Progenitor cell of endocrine pancreas (in vitro differentiated cells): ENCODE measurements at places on chromosomes 16 and 17.

GRCh38 chr16:73231944-73232554 is 184.1 kb upstream of the ZFHX3 start:
- no peaks in the 10 kb centered on the region for H3K36me3 ChIP-seq
- peak overlapping the region; percentile 95 for H3K27ac ChIP-seq
- peaks cover 32% of the 10 kb centered on the region for H3K4me1 ChIP-seq
- peaks cover 22% of the 10 kb centered on the region for H3K27me3 ChIP-seq
- DNase-seq: no peak
- peak overlapping the region; percentile 68 for H3K4me3 ChIP-seq

DNA sequence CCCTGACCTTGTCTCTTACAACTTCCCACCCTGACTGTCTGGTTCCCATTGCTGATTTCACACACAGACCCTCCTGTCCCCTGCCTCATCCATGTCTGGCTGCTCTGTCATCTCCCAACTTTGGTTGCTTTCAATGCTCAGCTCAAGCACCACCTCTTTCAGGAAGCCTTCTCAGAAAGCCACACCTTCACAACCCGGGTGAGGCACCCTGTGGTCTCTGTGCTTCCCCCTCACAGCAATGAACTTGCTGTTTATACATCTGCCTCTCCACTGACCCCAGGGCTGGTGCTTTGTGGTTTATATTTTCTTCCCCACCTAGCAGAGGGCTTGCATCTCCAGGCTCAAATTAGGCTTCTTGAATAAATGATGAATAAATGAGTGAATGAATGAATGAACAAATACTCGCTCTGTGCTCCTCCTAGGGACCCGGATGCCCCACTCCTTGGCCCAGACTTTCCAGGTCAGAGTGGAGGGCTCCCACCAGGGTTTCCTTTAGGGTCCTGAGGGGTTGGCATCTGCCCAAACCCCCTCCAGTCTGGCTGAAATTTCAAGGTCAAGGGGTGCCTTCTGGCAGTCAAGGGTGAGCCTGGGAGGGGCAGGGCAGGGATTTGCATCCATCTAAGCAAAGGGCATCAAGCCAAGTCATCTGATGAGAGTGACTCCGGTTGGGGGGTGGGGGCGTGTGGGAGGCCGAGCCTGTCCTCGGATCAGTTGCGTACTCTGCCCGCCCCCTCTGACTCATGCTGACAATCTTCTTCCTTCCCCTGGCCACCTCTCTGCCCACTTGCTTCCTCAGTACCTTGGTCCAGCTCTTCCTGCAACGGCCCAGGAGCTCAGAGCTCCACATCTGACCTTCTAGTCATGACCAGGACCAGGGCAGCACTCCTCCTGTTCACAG is at the start of gene ITGAX:
TSS of gene ITGAX (plus strand) at position 783 of the 898 bp plus-strand sequence. CDS start at position 862, 79 bp downstream.
- H3K4me1 ChIP-seq: no peaks in the 10 kb centered on the region
- no peak within 1 kb of the TSS for H3K4me3 ChIP-seq
- no peak for DNase-seq

GRCh38 chr17:8398980-8399379 is 1.4 kb upstream of the RNF222 start:
- H3K27ac ChIP-seq: no peak overlapping the region
- no peaks in the 10 kb centered on the region for H3K4me1 ChIP-seq
- no peak for DNase-seq

DNA sequence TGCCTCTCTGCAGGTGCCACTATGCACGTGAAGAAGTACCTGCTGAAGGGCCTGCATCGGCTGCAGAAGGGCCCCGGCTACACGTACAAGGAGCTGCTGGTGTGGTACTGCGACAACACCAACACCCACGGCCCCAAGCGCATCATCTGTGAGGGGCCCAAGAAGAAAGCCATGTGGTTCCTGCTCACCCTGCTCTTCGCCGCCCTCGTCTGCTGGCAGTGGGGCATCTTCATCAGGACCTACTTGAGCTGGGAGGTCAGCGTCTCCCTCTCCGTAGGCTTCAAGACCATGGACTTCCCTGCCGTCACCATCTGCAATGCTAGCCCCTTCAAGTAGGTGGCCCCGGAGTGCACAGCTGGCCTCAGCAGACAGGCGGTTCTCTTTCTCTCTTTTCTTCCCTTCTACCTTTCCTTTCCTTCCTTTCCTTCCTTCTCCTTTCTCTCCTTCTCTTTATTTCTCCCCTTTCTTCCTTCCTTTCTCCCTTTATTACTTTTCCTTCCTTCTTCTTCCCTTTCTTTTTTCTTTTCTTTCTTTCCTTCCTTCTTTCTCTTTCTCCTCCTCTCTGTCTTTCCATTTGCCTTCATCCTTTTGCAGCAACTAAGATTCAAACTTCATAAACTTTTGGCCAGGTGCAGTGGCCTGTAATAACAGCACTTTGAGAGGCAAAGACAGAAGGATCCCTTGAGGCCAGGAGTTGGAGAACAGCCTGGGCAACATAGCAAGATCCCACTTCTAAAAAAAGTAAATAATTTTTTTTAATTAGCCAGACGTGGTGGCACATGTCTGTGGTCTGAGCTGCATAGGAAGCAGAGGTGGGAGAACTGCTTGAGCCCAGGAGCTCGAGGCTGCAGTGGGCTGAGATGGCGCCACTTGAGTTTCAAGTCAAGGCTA is 46.7 kb downstream of the SCNN1B start:
- no peaks in the 10 kb centered on the region for H3K36me3 ChIP-seq
- no peak overlapping the region for H3K4me3 ChIP-seq
- H3K27ac ChIP-seq: no peak overlapping the region

DNA sequence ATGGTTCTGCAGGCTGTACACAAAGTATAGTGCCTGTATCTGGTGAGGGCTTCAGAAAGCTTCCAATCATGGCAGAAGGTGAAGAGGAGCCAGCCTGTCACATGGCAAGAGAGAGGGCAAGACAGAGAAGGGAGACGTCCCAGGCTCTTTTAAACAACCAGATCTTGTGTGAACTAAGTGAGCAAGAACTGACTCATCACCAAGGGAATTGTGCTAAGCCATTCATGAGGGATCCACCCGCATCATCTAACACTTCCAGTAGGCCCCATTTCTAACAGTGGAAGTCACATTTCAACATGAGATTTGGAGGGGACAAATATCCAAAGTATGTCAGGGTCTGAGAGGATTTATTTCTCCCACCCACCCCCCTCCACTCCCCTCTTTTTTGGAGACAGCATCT is 56.2 kb upstream of the ELAC2 start:
- no peak overlapping the region for H3K4me3 ChIP-seq
- H3K27ac ChIP-seq: no peak overlapping the region
- H3K4me1 ChIP-seq: no peaks in the 10 kb centered on the region
- DNase-seq: no peak
- no peaks in the 10 kb centered on the region for H3K36me3 ChIP-seq
- H3K27me3 ChIP-seq: no peaks in the 10 kb centered on the region

- H3K27ac ChIP-seq: no peak overlapping the region
- no peaks in the 10 kb centered on the region for H3K27me3 ChIP-seq
- no peaks in the 10 kb centered on the region for H3K36me3 ChIP-seq
- H3K4me1 ChIP-seq: no peaks in the 10 kb centered on the region
- no peak overlapping the region for H3K4me3 ChIP-seq
These were observed 69.3 kb upstream of the MED13 start for GRCh38 chr17:62134397-62134796.

- peaks cover 3% of the 10 kb centered on the region for H3K4me1 ChIP-seq
- peak; percentile 48 for DNase-seq
- peak within 1 kb of the TSS; percentile 37 for H3K27ac ChIP-seq
- peak within 1 kb of the TSS; percentile 70 for H3K4me3 ChIP-seq
These were observed at the start of gene PVALEF for GRCh38 chr17:81165246-81166032. PVALEF (plus strand) TSS chr17:81165507; CDS start chr17:81181227, 15,720 bp downstream.

DNA sequence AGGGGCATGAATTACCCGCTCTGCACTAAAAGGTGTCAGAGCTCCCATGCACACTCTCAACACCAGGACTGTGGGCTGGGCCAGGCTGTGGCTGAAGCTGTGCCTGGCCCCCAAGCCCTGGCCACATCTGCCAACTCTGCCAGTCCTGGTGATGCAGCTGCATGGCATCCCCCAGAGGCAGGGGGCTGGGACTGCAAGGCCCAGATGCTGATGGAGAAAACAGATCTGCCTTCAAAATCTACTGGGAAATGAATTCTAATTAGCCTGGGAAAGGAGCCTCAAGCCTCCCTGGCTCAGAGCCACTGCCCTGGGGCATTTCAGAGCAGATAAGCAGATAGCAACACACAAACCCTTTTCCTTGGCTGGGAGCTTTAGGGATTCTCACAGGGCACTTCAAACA is 3.4 kb downstream of the CHST6 start:
- H3K27ac ChIP-seq: no peak overlapping the region
- peaks cover 10% of the 10 kb centered on the region for H3K27me3 ChIP-seq
- H3K4me3 ChIP-seq: no peak overlapping the region

DNA sequence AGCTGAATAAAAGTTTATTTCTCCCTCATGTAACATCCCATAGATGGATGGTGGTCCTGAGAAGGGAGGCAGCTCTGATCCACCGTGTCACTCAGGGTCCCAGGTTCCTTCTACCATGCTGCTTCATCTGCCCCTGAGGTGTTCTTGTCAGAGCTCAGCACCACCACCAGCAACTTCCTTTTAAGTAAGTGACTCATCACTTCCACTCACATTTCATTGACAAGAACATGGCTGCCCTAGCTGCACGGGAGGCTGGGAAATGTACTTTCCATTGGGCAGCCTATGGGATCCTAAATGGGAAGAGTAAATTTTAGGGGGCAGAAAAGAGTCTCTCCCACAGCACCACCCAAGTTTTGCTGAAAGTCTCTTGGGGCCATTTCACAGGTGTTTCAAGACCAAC is 134.7 kb downstream of the USP31 start:
- peaks cover 8% of the 10 kb centered on the region for H3K27me3 ChIP-seq
- peaks cover 4% of the 10 kb centered on the region for H3K4me1 ChIP-seq
- H3K4me3 ChIP-seq: no peak overlapping the region
- H3K36me3 ChIP-seq: no peaks in the 10 kb centered on the region

GRCh38 chr16:88815901-88816589 is 4.3 kb upstream of the APRT start:
- no peaks in the 10 kb centered on the region for H3K4me1 ChIP-seq
- peak; percentile 36 for DNase-seq
- no peaks in the 10 kb centered on the region for H3K36me3 ChIP-seq
- H3K27ac ChIP-seq: no peak overlapping the region
- H3K27me3 ChIP-seq: no peaks in the 10 kb centered on the region

GRCh38 chr17:81870131-81870980 is 781 bp downstream of the ARHGDIA start:
- peaks cover 3% of the 10 kb centered on the region for H3K36me3 ChIP-seq
- peak overlapping the region; percentile 89 for H3K27ac ChIP-seq
- H3K4me1 ChIP-seq: peaks cover 5% of the 10 kb centered on the region
- no peak for DNase-seq
- peak overlapping the region; percentile 79 for H3K4me3 ChIP-seq
